Fibroblast of lung (primary cell): ENCODE measurements at places on chromosomes 1 and 21. TPM values are rescaled to one million over a fixed set of nuclear protein-coding genes. Genes with fewer than 3 reads are reported as not detected.

DNA sequence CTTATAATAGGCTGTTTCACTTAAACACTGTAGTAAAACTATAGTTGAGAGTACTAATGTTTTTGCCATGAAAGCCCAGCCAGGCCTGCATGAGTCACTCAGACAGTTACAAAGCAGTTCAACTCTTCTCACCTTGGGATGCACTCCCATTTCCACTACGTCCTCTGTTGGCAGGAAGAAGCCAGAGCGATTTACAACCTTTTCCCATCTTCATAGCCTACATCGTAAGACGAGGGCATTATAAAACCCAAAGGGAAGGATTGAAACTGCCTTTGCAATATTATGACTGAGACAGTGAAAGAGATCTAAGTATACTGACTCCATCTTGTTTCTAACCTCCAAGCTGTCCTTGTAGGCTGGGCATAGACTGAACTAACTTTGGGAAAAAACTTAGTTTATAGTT is 71.8 kb upstream of the CSF1 start:
- peak; percentile 69 for DNase-seq
- H3K4me3 ChIP-seq, result no peak overlapping the region
- no peaks in the 10 kb centered on the region for H3K36me3 ChIP-seq
- H3K27ac ChIP-seq, result no peak overlapping the region
- no peaks in the 10 kb centered on the region for H3K27me3 ChIP-seq
- H3K4me1 ChIP-seq, result no peaks in the 10 kb centered on the region

Gene MACO1
- 12.4 and 14.2 TPM in 2 replicates for polyA plus RNA-seq

Gene NFASC
- 13.4 and 24.8 TPM in 2 replicates for polyA plus RNA-seq

DNA sequence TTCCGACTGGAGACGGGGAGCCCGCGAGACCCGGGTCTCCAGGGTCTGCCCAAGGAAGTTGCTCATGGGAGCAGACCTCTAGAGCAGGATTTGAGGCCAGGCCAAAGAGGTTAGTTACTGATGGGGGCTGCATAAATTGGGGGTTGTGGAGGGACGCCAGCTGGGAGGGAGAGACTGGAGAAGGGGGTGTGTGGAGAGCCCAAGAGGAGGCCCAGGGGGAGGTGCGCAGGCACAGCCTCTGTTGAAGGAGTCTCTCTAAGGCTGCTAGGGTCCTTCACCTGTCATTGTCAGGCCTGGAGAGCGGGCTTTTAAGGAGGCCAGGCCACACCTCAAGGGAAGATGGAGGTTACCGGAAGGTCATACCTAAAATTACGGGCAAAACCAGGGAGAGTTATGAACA is 363 bp downstream of the PLA2G5 start:
- H3K36me3 ChIP-seq, result no peaks in the 10 kb centered on the region
- peaks cover 2% of the 10 kb centered on the region for H3K4me1 ChIP-seq
- no peak for DNase-seq
- H3K27me3 ChIP-seq, result no peaks in the 10 kb centered on the region
- peak overlapping the region; percentile 8 for H3K27ac ChIP-seq
- peak overlapping the region; percentile 60 for H3K4me3 ChIP-seq

GRCh38 chr1:31222176-31222575 is 17.5 kb downstream of the NKAIN1 start:
- no peaks in the 10 kb centered on the region for H3K4me1 ChIP-seq
- DNase-seq, result no peak
- no peak overlapping the region for H3K4me3 ChIP-seq
- peaks cover 4% of the 10 kb centered on the region for H3K27me3 ChIP-seq
- H3K36me3 ChIP-seq, result no peaks in the 10 kb centered on the region

- H3K36me3 ChIP-seq, result no peaks in the 10 kb centered on the region
- H3K27ac ChIP-seq, result no peak overlapping the region
- H3K27me3 ChIP-seq, result no peaks in the 10 kb centered on the region
These were observed 37.1 kb downstream of the C21orf91 start for GRCh38 chr21:17782051-17782450.

GRCh38 chr1:155000726-155001424 is 1.7 kb upstream of the ZBTB7B start:
- no peaks in the 10 kb centered on the region for H3K27me3 ChIP-seq
- H3K4me1 ChIP-seq, result peaks cover 26% of the 10 kb centered on the region
- peak overlapping the region; percentile 80 for H3K27ac ChIP-seq

DNA sequence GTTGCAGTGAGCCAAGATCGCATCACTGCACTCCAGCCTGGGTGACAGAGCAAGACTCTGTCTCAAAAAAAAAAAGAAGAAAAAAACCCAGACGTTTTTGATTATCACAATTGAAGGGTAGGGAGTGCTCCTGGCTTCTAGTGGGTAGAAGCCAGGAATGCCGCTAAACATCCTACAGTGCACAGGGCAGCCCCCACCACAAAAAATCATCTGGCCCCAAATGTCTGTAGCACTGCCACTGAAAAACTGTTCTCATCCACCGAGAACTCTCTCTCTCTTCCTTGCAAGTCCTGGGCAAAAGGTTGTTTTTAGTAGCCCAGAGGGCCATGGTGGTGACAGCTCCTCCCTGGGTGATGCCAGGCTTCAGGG is 35.6 kb upstream of the GPR157 start:
- peaks cover 7% of the 10 kb centered on the region for H3K36me3 ChIP-seq
- peak overlapping the region; percentile 91 for H3K27ac ChIP-seq
- H3K4me3 ChIP-seq, result no peak overlapping the region
- no peaks in the 10 kb centered on the region for H3K27me3 ChIP-seq
- peaks cover 25% of the 10 kb centered on the region for H3K4me1 ChIP-seq
- peak; percentile 41 for DNase-seq

Gene KCNA2
- polyA plus RNA-seq, result not detected in 2 replicates

Gene FCAMR
- polyA plus RNA-seq, result not detected in 2 replicates
